MCF 10A (cell line): ENCODE measurements at places on chromosomes 3 and 15.

- no peak for DNase-seq
Measured at GRCh38 chr3:182382112-182382857, 411.0 kb upstream of the ATP11B start.

DNA sequence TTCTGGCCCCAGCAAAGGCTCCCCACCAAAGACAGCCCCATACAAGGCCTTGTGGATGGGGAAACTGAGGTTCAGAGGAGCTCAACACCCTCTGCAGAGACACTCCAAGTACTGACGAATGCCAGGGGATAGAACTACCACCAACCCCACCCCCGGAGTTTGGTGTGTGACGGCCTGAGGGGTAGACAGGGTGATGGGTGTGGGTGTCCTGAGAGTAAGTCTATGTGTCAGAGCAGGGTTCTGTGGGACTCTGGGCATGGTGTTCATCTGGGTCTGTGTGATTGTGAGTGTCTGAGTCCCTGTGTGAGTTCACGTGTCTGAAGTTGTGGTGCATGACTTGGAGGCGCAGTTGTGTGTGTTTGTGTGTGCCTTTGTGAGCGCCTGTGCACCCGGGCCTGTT lies 7.4 kb downstream of the PTH1R start:
- no peak for DNase-seq

DNA sequence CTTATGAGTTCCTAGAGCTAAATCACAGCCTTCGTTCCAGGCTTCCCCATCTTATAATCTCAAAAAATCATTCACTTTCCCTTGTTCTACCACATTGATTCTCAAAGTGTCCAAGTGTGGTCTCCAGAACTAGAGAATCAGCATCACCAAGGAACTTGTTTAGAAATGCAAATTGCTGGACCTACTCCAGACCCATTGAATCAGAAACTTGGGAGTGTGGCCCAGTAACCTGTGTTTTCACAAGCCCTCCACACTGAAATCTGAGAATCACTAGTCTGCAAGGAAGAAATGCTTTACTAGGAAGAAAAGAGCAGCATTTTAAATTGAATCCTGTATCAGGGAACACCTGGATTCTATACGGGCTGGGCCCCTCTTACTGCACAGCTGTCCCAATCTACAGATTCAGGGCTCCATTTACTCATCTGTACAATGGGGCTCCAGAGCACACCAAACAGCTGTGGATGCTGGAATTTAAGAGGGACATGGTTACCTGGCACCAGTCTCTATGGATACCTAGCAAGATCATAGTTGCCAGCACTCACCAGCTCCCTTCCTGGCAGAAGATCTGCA lies 3.9 kb downstream of the MEGF11 start:
- DNase-seq: peak; percentile 8

- no peak for DNase-seq
Measured at GRCh38 chr3:700514-700913, 392.3 kb upstream of the CNTN6 start.

DNA sequence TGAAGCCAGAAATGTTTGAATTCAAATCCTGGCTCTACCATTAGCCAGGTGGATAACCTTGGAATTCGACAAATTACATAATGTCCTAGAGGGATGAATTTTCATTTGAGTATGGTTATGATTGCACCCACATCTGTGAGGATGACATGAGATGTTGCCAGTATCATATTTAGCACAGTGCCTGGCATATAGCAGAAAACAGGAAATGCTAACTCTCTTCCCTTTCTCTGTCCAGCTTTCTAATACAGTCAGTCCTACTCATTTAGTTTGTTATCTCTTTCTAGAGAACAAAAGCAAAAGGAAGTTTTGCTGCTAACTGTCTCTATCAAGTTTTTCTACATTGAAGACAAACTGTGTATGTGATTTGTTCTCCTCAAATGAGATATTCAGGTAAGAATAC lies 231.7 kb downstream of the CPNE4 start:
- DNase-seq: no peak

DNA sequence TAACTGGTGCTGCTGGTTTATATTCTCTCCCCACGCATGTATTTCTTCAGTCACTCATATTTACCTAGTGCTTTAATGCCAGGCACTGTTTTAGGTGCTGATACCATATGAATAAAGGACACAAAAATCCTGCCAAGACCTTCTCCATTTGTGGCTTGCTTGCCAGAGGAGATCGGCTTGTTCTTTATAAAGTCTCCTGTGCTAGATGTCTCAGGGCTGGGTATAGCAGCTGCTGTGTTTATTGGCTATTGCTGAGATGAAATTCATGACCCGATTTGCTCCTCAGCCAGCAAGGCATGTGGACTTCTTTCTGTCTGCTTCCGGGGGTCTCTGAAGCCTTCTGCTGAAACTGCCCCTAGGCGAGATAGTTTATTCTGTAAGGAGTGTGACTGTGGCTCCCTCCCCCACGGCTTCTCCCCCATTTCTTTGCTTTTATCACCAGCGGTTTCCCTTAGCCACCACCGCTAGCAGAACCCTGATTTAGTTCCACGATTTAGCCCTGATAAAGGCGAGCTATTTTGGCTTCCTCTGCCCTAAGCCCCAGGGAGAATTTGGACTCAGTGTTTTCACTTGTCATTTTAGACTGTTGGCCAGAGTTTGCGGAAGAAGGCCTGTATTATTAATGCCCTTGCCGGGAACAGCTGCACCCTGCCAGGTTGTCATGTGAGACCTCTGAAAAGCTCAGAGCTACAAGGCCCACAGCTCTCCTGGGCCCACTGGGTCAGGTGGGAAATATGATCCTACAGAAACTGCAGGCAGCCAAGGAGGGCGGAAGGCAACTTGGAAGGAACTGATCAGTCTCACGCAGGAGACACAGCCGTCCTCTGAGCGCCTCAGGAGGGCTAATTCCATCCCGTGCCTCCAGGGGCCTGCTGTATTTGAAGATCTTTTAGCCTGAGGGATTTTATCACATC lies 46.8 kb downstream of the ST6GAL1 start:
- DNase-seq: no peak

DNA sequence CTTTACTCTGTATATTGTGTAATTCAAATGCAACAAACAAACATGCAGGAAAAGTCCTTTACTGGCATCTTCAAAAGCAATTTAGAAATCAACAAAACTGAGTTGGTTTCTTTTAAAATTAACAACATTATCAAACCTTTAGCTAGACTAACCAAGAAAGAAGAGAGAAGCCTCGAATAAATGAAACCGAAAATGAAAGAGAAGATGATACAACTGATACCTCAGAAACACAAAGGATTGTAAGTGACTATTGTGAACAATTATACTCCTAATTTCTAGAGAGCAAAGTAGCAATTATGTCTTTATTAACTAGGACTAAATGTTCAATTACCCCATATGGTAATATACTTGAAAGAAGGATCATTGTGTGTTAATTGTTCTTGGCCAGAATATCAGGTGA lies 49.2 kb upstream of the P3H2 start:
- no peak for DNase-seq

- no peak for DNase-seq
Measured at GRCh38 chr15:44735482-44736180, 697 bp upstream of the TRIM69 start.

- DNase-seq: no peak
Measured at GRCh38 chr15:61083081-61083787, 145.9 kb downstream of the RORA start.

DNA sequence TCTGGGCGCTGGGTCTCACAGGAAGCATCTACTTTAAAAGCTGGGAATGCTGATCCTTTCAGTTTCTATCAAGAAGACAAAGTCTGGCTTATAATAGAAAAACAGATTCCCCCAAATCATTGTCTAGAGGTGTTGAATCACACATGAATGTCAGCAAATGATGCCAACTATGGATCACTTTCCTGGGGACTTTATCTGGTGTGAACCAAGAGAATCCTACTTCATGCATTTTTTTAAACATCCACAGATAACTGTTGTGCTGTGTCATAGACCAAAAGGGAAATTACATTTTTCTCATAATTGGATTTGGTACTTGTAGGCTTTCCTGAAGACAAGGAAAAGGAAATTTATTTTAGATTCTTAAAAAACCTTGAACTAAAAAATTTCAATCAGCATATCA lies 132.7 kb downstream of the CD47 start:
- DNase-seq: no peak

DNA sequence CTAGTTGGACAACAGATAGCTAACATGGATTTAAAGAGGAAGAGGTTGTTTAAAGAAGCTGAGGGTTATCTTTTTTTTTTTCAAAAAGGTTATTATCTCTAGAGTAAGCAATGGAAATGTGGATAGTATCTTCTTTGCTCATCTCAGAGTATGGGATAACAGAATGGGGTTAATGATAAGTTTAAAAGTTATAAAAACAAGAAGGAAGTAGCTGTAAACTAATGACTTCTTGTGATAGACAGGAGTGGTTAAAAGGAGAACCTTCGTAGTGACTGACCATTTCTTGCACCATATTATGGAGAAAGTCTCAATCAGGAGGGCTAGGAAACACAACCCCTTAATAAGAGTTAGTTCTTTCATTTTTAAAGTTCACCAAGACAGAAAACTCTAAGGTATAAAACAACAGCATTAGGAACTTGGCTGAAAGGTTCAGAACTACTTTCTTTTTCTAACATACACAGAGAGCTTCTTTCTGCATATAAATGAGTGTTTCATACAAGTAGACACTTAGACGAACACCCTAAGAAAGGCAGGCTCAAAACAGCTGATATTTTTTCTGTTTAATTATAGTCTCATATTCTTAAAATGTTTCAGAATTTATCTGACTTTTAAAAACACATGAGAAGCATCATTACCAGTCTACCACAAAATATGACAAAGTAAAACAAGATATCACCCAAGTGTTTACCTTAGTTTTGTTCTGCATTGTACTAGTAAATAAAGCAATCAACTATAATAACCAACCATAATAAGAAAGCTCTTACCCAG lies 140.0 kb downstream of the MEIS2 start:
- no peak for DNase-seq

DNA sequence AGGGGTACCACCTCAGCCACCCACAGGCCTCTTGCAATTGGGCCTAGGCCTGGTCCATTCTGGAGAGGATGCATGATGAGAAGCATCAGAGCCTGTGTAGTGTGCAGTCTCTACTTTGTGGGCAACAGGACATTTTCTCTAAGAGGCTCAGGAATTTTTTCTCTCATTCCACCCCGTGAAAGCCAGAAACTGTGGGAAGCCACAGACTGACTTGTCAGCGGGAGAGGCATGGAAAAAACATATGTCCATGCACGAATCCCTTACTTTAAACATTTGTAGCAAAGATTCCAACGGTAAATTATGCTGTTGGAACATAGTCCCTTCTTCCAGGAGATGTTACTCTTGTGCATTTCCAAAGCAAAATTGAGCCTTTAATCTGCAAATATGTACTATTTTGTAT lies 196.5 kb downstream of the KLHL25 start:
- DNase-seq: no peak

DNA sequence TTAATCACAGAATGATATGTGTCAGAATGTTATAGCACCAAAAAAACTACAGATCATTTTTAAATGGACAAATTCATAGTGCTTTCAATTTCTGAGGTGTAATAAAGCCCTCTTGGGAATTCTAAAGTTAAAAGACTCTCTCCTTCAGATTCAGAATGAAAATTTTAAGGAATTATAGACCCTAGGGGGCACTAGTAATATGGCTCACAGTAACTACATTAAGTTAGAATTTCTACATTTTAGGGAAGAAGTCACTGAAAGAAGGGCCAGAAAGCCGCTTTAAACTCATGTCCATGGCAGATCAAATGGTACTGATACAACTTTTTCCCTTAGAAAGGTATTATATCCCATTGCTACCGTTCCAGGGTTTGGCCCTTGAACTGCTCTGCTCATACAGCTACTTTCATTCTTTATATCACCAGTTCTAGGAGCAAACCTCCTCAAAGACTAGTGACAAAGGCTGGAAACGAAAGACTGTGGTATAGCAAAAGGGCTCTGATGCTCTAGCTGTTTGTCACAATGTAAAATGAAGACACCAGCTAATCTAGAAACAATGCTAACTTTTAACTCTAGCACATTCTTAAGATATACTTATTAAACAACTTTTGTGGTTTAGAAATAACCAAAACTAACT lies 18.1 kb downstream of the DAZL start:
- DNase-seq: no peak

- no peak for DNase-seq
Measured at GRCh38 chr3:165919284-165919683, 82.1 kb upstream of the BCHE start.

- peak; percentile 65 for DNase-seq
Measured at GRCh38 chr3:65575376-65575840, 463.3 kb downstream of the MAGI1 start.

DNA sequence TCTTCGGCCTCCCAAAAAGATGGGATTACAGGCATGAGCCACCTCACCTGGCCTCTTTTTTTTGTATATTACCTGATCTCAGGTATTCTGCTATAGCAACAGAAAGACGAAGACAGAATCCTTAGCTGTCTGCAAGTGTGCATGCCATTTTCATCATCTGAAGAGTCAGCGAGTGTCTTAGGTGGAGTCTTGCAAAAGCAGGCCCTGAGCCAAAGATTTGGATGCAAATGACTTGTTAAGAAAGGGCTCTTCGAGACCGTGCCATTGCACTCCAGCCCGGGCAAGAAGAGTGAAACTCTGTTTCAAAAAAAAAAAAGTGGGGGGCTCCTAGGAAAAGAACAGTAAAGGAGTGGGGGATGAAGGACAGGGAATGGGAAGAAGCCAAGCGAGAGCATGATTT lies 10.2 kb upstream of the TRIM69 start:
- DNase-seq: peak; percentile 71

GRCh38 chr15:99929266-99929665 lies 196.0 kb upstream of the LYSMD4 start:
- no peak for DNase-seq

DNA sequence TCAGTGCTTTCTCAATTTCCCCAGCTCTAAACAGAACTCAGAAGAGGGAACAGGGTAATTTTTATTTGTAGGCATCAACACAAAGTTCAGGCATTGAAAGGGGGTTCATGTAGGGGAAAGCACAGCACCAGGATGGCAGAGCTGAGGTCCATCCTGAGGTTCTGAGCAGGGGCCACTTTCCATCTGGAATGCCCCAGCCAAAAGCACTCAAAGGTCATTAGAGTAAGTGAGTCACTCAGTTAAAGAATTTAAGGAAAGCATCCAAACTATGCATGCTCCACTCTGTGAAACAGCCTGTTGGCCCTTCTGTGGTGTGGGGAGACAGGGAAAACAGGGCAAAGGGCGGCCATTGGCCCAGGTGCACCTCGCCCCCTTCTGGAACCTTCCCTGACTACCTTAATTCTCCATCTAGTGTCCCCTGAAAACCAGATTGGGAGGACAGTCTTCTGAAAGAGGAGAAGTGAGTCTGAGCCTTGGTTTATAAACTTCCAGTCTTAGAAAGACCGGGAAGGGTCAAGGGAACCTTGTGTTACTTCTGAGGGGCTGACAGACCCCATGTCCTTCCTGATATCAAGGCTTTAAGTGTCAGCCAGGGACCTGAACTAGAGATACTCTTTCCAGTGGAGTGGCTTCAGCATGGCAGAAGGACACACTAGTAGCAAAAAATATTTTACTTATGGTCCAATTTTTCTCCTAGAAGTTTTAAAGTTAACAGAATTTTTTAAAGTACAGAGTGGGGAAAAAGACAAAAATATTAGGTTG lies 133.3 kb downstream of the MYLK start:
- peak; percentile 65 for DNase-seq

- peak; percentile 71 for DNase-seq
Measured at GRCh38 chr15:67085818-67086636, 20.6 kb downstream of the SMAD3 start.
